ENCODE measurements at places on chromosomes 1 and 21.

- no peak for DNase-seq
These were observed 230.7 kb downstream of the HLX start for GRCh38 chr1:221109930-221110329.

DNA sequence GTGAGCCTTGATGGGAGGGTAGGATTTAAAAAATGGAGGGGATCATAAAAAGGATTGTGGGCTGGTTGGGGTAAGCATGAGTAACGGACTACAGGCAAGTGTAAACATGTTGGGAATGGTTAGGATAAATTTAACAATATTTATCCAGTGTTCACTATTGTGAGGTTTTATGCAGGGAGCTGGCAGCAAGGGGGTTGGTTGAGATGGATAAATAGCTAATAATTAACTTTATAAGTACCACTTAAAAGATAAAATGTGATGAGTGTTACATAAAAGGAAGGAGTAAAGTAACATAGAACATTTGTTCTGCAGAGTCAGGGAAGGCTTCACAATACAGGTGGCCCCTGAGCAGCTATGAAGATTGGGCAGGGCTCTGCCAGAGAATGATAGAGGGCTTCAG lies 109.0 kb downstream of the NGF start:
- no peak for DNase-seq

DNA sequence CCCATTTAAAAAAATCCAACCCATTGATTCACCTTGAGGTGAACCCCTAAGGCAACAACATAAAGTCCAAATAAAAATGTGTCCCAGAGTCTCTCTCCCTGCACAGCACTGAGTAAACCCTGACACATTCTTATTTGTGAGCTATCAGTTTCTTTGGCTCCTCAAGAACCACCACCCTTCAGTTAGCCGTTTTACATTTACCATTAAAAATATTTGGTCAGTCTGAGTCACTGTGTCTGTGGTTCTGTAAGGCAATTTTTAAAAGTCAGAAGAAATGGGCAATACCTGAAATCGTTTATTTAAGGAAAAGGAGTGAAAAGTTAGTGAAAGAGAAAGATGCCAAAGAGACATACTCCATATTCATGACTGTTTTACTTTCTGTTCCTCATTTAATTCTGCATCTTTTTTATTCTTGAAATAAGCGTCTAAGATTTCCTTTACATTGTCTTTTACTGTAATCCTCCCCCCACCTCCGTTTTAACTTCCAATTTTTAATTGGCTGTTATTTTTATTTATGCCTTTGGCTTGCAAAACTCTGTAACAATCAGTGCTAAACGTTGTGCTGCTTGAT lies 91.7 kb upstream of the IVNS1ABP start:
- DNase-seq = no peak

GRCh38 chr1:25786887-25787759 lies 12.9 kb upstream of the SELENON start:
- DNase-seq = no peak

- DNase-seq = no peak
These were observed 10.8 kb upstream of the EXTL1 start for GRCh38 chr1:26010825-26011224.

- no peak for DNase-seq
These were observed 293.2 kb downstream of the DUSP10 start for GRCh38 chr1:221448585-221449175.

DNA sequence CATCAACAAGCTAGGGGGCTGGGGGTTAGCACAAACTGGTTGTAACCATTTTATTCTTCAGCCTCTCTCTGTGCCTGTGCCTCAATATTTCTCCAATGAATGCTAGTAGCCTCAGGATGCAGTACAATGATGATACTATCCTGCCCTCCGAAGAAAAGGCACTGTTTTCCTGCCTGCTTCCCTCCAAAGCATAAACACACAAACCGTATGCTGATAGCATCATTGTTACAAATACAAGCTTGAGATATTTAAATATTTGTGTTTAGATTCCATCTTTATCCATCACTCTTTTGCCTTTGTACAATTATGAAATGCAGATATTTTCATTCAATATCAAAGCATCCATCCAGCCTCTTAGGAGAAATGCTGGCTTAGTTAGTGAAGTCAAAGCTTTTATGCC lies 404.8 kb downstream of the DUSP10 start:
- DNase-seq = no peak

- no peak for DNase-seq
These were observed 2.4 kb downstream of the HMGB4 start for GRCh38 chr1:33866281-33866680.

- DNase-seq = no peak
These were observed 224.7 kb downstream of the CAMTA1 start for GRCh38 chr1:7009741-7010525.

DNA sequence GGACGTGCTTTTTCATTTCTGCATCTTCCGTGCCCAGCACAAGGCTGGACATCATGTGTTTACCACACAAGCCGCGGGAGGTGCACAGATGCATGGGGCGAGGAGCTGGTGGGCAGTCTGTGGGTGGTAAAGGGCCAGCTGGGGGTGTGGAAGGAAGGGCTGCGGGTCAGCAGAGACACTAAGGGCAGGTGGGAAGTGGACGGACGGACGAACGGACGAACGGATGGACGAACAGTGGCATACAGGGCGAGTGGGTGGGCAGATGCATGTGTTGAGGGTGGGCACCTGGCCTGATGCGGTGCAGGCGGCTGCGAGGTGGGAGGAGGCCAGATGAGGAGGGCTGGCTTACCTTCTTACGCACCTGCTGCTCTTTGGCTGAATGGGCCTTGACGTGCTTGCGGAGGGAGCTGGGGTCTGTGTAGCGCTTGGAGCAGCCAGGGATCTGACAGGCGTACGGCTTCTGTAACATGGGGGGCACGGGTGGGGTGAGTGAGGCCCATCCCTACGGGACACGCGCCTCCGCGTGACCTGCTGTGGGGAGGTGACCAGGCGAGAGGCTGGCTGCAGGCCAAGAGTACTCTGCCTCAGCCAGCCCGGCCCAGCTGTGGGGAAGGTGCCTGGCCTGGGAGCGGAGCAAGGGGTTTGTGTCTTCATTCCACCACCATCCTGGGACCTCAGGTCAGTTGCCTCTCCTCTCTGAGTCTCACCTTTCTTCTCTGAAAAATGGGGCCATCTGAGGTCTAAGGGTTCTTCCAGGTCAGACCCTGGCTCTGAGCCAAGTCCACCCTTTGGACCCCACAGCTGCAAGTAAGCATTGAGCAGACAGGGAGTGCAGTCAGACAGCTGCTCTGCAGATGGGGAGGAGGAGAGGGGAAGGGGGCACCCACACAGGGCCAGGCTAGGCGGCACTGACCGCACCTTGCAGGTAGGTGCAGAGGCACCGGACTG lies 65.5 kb downstream of the DMRTB1 start:
- DNase-seq = no peak
